Activated CD4-positive, alpha-beta T cell treated with anti-CD3 and anti-CD28 coated beads, Interleukin-2, amount 50 U/mL, for 4 hours (primary cell): ENCODE measurements at places on chromosomes 7 and 10.
A peak's percentile ranks its signal among the peaks of the same experiment; 100 is the strongest.

GRCh38 chr10:100793055-100793454, 47.7 kb downstream of the PAX2 start:
- no peak for DNase-seq

DNA sequence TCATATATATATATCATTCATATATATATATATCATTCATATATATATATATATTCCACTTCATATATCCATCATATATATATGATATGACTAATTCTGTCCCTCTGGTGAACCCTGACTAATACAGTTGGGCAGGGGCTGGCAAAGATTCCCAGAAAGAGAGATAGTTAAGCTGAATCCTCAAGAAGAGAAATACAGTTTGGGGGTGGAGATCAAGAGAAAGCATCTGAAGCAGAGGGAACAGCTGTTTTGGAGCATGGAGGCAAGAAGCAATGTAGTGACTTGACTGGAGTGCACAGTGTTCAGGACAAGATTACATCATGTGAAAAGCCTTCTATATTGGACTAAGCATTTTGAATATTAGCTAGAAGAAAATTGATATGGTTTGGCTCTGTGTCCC, 540.7 kb downstream of the MAGI2 start:
- DNase-seq: no peak

DNA sequence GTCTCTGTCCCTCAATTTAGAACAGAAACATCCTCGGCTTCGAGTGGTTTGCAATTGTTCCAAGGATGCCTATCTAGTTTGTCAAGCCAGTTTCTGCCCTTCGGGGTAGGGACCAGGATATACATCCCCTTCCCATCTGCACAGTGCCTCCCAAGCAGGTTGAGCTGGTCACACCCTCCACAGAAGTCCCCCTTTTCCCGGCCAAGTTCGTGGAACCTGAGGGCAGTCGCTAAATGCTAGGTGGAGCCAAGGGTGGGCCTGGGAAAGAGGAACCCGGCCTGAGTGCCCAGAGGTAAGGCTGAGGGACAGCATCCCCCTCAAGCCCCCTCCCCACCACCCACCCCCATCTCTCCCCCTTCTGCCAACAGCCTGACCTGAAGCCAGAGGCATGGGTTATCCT, 62.4 kb upstream of the NANOS1 start:
- DNase-seq: no peak

DNA sequence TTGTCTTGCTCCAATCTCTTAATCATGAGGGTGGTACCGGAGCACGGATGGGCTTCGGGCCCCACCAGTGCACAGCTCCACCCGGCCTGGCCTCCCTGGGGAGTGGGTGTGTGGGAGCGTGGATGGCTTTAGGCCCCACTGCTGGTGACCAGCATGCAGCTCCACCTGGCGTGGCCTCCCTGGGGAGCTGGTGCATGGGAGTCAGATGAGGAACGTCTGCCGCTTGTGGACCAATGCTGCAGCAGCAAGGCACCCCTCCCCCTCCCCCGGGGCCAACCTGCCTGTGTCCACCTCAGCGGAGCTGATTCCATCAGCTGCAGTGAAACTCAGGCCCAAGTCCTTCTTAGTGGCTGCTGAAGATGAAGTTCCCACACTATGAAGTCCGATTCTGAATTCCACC, 511.4 kb downstream of the PTPRN2 start:
- no peak for DNase-seq

GRCh38 chr10:106761906-106762305, 402.6 kb downstream of the SORCS1 start:
- no peak for DNase-seq

DNA sequence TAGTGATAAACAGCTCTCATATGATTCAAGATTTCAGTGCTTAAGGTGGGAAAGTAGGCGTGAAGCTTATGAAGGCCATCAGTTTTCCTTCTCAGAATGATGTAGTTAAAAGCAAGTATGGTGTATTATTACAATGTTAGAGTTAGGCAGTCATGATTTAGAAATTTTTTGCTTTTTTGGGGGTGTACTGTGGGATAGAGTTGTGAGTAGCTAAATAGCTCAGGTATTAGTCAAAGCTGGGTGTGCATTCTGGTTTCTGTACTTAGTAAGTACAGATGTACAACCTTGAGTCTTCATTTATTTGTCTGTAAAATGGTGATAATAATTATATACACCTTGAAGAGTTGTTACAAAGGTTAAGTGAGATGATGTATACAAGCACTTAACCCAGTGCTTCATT, 52.2 kb downstream of the R3HCC1L start:
- DNase-seq: no peak

- DNase-seq: no peak
These were observed 24.3 kb downstream of the GARS1 start for GRCh38 chr7:30618961-30619360.

DNA sequence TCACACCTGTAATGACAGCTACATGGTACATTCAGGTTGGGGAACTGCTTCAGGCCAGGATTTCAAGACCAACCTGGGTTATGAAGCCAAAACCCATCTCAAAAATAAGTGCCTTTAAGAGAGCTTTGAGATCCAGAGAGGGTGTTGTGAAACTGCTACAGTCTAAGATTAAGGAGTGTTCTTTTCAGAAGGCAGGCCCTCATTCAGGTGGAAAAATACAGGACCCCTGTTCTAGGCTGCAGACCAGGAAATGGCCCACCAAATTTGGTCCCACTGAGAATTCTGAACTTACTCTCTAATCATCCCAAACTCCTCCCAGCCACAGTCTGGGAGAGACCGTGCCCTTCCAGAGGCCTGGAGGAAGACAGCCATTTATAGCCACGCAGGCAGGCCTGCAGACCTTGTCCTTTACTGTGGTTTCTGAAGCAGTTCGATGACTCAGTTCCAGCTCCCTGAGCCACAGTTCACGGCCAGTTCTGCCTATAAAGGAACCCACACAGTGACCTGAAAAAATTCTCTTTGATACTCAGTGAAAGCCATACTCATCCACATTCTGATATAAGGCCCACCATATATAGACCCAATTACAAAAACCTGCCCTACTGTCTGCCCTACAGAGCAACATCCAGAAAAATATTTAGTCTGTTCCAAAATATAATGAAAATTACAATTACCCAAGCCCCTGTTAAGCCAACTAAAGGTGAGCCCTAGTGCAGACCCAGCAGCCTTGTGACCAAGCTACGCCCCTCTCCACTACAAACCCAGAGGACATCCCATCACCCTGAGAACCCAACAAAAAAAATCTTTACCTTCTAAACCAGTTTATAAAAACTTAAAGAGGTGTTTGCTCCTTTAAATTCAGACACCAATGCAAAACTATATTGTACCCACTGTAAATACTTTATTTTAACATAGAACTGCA, 21.2 kb downstream of the ZNF680 start:
- DNase-seq: no peak

DNA sequence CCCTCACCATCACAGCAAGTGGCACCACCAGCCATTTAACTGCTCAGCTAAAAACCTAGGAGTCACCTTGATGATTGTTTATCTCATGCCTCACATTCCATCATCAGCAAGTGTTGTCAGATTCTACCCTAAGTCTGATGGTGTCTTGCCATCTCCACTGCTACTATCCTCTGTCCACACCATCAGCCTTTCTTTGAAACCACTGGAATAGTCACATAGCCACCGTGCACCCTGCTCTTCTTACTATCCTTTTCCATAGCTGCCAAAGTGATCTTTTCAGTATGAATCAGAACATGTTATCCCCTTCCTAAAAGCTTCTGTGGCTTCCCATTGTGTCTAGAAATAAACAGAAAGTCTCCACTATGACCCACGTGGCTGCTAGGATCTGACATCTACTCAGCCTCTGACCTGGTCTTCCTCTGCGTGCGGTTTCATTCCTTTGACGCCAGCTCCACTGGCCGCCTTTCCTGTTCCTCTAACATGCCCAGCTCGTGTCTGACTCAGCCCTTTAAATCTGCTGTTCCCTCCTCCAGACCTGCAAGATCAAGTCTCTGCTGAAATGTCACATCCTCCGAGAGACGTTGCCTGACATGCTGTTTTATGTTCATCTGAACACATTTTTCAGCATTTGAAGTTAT, 16.5 kb upstream of the CHN2 start:
- DNase-seq: no peak

- DNase-seq: no peak
These were observed 8.9 kb downstream of the VSTM4 start for GRCh38 chr10:49106451-49106850.

DNA sequence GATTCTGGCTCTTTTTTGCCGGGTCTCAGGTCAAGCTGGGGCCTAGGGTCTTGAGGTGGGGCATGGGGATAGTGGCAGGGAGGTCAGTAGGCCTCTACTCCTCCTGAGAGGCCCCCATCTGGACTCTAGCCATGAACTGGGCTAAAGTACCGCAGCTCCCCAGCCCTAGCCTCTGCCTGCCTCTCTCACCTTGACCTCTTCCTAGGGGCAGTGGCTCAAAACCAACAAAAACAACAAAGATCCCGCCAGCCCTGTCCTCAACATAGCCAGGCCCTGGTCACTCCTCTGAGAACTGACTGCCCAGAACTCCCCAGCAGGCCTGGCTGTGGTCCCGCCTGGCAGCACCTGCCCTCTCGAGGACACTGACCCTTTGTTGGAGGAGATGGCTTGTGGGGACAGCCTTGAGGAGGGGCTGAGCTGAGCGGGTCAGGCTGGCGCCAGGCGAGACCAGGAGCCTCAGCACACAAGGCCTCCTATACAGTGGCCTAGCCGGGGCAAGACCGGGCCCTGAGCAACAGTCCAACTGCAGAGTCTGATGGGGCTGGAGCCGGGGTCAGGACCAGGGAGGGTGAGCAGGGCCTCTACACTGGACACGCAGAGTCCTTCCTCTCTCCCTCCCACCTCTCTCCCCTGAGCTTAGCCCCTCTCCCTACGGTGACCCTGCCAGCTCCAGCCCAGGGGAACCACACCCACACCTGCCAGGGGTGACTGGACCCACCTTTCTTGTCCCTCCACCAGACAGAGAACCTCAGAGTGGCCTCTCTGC, 11.6 kb upstream of the PPIF start:
- no peak for DNase-seq

GRCh38 chr10:114061148-114061547, 17.5 kb downstream of the ADRB1 start:
- no peak for DNase-seq

DNA sequence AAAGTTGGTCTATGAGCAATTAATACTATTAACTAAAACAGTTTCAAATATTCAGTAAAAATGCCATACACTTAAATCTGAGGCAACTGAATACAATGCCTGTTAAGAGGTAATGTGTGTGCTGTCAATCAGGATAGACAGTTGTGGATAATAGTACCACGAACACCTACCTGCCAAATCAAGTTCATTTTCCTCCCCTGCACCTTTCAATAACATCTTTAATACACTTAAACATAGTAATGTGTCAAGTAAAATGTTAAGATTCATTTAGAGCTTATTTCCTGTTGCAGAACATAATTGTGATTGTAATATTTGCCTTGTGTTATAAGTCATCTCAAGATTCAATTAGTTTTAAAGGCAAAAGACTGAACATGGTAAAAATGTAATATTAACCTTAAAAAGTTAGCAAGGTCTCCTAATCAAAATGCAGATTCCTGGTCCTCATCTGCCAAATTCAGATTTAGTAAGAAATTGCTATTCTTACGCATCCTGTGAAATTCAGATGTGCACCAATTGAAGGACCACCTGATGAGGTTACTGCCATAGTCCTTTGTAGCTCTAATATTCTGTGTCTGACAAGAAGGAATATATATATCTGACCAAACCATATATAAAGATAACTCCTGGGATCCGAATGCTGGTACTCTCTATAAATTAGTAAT, 37.1 kb downstream of the COL1A2 start:
- no peak for DNase-seq

DNA sequence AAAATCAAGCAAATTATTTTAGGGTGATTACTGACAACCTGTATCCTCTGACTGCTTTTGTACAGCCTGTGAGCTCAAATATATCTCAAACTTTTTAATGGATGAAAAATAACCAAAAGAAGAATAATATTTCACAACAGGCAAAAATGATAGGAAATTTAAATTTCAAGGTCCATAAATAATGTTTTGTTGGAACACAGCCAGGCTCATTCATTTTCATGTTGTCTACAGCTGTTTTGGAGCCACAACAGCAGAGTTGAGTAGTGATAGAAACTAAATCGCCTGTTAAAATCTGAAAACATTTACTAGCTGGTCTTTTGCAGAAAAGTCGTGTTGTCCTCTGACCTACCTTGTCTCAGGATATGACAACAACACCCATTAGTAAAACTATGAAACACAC, 75.9 kb downstream of the GLI3 start:
- no peak for DNase-seq

DNA sequence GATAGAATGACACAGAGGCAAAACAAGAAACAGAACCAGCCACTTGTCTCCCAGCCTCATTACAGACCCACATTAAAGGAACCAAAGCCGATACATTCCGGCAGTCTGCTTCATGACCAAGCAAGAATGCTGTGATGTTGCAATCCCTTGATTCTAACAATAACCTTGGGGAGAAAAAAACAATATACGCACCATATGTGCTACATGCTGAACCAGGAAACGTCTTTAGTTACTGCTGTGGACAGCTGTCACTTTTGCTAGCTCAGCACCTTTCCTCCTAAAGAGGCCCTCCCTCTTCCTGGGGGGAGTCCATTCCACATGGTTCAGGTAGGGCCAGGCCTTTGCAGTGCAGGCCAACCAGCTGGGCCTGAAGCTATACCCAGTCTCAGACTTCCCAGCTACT, 79.1 kb downstream of the PRTFDC1 start:
- no peak for DNase-seq

- peak; percentile 20 for DNase-seq
These were observed 120.5 kb downstream of the GALNT11 start for GRCh38 chr7:152145853-152146466.

- DNase-seq: no peak
These were observed 7.3 kb downstream of the ATP6V1F start for GRCh38 chr7:128869944-128870285.

GRCh38 chr10:100025576-100025975, 15.8 kb upstream of the DNMBP start:
- DNase-seq: no peak

GRCh38 chr7:75847707-75848106, 31.1 kb upstream of the RHBDD2 start:
- DNase-seq: no peak

GRCh38 chr10:86815035-86815617, 58.7 kb downstream of the BMPR1A start:
- DNase-seq: no peak

- DNase-seq: no peak
These were observed 744.7 kb downstream of the KCNMA1 start for GRCh38 chr10:76892766-76893479.

DNA sequence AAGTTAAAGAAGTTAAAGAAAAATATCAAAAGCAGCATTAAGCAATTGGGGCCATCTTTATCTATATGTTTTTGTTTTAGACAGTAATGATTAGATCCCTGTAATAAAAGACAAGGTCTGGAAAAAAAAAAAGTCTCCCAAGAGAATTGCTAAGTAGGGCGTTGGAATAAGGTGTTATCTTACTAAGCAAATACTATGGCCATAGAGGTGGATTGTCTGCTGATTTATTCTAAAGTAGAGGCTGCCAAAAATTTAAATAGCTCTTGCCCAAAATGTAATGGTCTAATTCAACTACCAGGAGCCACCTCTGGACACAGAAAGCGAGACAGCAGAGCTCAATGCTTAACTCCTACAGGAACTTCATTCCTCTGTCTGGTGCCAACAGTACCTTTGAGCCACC, 71.6 kb downstream of the HERPUD2 start:
- DNase-seq: no peak

- no peak for DNase-seq
These were observed 58.5 kb downstream of the PHYHIPL start for GRCh38 chr10:59234816-59235429.
